ENCODE measurements at places on chromosomes 16 and 17.
A peak's percentile ranks its signal among the peaks of the same experiment; 100 is the strongest.

GRCh38 chr17:27247071-27247957 is 46.6 kb upstream of the WSB1 start:
- no peak for DNase-seq

DNA sequence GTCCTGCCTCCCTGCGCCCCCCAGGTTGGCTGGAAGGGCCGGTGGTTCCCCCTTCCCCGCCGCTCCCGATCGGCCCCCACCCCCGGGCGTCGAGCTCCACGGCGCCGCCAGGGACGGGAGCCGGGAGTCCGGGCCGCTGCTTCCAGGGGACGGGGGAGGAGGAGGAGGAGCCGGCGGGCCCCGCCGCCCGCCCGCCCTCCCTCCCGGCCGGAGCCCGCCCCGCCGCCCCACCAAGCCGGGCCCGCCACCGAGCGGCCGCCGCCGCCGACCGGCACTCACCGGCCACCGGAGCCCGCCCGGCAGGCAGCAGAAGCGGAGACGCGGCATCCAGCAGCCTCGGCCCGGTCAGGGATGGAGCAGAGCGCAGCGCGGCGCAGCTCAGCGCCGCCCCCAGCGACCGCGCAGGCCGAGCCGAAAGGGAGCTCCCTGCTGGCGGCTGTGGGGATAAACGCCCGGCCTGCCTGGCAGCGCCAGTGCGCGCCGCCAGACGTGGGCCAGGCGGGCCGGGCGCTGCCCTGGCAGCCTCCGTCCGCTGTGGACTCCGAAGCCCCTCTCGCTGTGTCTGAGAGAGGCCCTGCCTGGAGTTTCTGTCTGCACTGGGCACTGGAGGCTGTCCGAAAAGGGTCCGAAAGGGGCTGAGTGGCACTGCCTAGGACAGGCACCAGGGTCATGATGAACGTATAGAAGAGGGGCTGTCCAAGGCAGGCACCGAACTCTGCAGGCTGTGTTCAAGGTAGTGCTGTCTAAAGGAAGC is at the start of gene MYO18A:
Gene MYO18A (minus strand): TSS at position 365 of the 754 bp plus-strand sequence. CDS start 13,458 bp downstream, outside the sequence.
- peak; percentile 86 for DNase-seq

GRCh38 chr16:57828272-57829161 is 26.2 kb upstream of the KIFC3 start:
- DNase-seq = no peak

DNA sequence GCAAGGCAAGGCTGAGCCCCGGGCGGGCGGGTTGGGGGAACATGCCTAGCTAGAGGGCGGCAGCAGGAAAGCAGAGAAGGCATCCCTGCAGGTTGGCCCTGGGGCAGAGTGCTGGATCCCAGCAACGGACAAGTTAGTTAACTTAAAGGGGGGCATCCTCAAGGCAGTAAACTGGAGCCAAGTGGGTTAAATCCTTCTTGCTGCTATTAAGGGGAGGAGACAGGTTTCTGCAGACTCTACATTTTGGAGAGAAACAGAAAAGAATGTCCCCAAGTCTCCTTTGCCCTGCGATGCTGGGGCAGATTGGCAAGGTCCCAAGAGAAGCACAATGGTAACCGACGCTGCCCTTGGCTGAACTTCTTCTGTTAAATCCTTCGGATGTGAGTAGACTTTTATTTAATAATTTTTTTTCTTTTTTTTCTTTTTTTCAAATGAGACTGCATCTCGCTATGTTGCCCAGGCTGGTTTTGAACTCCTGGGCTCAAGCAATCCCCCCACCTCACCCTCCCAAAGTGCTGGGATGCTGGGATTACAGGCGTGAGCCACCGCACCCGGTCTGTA is 14.0 kb downstream of the ATP5PD start:
- DNase-seq = no peak

DNA sequence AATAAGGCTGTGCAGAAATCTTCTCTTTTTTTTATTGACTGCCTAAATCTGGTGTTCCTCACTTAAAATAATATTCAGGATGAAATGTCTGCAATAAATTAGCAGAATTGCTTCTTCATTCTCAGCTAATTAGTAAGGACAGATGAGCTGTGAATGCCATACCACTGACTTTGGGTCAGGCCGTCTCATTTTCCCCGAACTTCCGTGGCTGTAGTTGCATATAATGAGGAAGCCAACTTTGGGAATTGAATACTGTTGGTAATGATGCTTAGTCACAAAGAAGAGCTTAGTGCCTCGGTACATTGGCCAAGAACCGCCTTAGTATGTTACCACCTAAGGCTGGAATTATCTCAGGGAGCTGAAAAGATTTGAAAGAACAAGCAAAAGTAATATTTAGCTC is 47.6 kb downstream of the NUP93 start:
- DNase-seq = no peak

DNA sequence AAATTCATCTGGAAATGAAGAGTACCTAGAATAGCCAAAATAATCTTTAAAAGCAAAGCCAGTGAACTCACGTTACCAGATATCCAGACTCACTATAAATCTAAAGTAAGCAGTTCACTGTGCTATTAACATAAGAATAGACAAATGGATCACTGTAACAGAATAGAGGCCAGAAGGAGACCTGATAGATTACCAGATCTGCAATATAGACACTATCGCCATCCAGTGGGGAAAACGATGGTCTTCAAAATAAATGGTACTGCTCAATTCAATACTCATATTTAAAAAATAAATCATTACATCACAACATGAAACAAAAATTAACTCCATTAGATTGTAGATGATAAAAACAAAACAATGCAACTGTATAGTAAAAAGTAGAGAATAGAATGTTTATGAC is 158.6 kb upstream of the CDH8 start:
- no peak for DNase-seq

DNA sequence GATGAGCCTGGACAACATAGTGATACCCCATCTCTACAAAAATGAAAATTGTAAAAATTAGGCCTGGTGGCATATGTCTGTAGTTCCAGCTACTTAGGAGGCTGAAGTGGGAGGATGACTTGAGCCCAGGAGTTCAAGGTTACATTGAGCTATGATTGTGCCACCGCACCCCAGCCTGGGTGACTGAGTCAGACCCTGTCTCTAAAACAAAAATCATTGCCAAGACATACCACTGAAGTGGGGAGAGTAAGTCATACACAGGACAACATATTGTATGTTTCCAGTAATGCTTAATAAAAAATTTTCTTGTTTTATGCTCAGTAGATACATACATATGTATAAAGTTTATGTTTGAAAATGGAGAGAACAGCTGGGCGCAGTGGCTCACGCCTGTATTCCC is 39.2 kb downstream of the NDE1 start:
- no peak for DNase-seq

DNA sequence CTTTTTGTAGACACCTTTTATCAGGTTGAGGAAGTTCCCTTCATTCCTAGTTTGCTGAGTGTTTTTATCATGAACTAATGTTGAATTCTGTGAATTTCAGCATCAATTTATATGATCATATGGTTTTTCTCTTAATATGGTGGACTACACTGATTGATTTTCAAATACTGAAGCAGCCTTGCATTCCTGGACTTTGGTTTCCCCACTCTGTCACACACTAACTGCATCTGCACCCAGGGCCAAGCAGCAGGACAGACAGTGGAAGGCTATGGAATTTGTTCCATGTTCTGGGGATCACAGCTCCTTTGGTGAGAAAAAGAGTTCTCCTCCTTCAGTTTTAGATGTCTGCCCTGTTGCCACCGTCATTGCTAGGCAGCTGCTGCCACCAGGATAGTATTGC is 7.8 kb downstream of the TERF2 start:
- DNase-seq = no peak

DNA sequence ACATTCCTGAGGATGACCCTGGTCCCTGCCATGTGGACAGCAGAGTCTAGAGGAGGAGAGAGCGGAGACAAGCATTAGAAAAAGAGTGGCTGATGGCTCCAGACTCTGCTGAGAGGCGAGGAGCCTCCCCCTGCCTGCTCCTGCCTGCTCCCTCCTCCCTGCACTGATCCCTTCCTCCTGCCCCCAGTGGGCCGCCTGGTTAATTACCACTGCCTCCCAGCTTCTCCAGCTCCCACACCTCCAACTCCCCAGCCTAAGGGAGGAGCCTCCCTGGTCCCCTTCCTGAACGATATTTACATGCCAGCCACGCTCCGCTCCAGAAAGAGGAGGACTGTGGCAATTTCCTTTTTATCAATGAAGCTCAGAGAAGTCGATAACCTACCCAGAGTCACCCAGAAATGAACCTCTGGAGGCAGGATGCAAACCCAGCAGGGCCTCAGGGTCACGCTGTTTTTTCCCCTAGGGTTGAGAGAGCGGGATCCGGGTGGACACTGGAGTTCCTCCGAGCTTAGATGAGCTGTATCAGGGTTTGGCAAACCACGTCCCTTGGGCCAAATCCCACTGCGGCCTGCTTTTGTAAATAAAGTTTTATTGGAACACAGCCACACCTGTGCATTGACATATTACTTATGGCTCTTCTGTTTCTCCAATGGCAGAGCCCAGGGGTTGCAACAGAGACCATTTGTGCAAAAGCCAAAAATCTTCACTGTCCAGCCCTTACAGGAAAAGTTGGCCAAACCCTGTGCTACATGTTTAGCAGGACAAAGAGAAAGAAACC is 27.1 kb upstream of the JPH3 start:
- DNase-seq = no peak

- no peak for DNase-seq
Observed at GRCh38 chr17:73503560-73503959, 140.7 kb downstream of the SDK2 start.

DNA sequence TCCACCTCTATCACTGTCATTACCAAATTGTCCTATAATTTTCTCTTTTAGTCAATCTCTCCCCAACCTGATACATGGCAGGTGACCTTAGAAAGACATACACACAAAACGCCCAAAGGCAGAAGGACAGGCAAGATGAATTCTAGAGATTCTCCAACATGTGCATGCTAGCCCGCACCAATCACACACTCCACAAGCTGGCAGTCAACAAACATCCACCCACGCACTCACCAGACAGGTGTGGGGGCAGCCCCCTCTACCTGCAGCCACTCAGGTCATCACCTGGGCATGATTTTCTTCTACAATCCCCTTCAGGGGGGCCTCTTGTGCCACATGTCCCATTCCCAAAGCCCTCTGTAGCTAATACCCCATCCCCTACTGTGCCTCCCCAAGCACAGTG is 9.5 kb downstream of the MPP2 start:
- DNase-seq = no peak

GRCh38 chr17:39484178-39484577 is 22.9 kb downstream of the CDK12 start:
- no peak for DNase-seq

DNA sequence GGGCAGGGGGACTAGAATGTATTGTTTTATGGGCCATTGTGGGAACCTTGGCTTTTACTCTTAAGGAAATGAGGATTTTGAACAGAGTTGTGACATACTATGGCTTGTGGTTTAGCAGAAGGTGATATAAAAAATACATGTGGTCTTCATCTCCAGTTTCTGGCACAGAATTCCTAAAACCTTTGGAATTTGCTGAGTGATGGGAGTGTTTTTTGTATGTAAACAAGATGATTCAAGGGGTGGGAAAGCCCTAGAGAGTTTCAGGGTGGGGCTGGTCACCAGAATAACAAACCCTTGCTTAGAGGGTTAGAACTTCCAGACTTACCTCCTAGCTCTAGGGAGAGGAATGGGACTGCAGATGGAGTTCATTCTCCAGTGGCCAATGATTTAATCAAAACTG is 316.1 kb downstream of the PHKB start:
- DNase-seq = no peak

DNA sequence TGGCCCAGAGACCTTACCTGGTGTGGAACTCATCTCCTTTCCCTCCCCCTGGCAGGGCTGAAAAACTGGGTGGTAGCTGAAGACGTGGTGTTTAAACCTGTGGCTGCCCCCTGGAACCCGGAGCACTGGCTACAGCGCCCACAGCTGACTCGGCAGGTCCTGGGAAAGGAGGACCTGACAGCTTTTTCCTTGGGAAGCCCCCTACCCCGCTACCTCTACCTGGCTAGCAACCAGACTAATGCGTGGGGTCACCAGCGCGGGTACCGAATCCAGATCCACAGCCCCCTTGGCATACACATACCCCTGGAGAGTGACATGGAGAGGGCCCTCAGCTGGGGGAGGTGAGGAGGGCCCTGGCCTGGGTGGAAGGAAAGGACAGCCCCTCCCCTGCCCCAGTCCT is 2.0 kb upstream of the AOC3 start:
- no peak for DNase-seq

GRCh38 chr17:56896968-56897359 is 16.9 kb downstream of the TRIM25 start:
- DNase-seq = no peak

GRCh38 chr17:59941131-59941530 is 23.4 kb downstream of the RNFT1 start:
- DNase-seq = peak; percentile 20

DNA sequence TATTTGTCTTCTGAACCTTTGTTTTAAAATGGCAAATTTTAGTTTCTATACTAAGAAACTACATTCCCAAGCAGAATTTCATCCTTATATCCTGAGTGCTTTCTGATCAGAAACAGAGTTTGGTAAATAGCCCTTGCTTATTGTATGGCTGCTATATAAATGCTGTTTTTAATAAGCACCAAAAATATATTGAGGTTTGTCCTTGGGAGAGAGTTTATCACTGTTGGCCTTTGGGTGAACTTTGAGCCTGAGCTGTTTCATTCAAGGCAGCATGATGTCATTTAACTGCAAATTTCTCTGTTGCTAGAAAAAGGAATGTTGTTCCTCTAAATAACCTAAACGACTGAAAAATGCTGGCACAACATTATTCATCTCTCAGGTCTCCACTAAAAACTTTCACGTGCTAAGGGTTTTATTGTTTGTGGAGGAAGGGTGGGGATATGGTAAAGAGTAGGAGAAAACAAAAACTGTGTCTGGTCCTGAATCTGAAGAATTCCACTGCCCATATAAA is 334.3 kb upstream of the TBX2 start:
- no peak for DNase-seq

DNA sequence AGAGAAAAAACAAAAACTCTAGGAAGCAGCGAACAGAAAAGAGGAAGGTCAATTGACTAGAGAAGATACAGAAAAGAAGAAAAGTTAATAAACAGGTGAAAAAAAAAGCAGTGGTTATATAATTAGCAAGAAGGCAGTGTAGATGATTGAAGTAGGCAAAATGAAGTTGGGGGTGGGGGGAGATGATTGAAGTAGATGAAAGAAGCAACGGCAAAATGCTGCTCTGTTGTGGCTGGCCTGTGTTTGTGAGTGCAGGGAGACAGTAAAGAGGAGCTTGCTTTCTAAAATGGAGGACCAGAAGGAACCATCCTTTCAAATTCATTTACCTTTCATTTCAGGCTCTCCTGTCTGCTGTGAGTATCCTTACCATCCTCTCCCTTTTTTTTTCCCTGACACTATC is 3.6 kb downstream of the EVI2B start:
- DNase-seq = peak; percentile 51

DNA sequence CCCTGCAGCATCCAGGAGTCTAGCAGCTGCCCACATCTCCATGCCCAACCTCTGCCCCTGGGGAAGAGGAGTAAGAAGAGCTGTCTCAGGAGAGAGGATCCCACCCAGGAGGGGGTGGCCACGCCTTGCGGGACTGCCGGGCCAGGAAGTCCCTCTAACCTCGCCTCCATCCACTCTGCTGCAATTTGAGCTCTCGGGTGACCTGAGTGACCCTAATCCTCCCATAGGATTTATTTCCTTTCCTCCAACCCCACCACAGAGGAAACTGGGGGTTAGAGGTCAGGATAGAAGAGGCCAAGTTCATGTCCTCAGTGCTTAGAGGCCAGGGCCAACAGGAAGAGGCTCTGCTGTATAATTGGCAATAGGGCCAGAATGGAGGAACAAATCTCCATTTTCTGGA is 22.6 kb upstream of the NGFR start:
- no peak for DNase-seq

GRCh38 chr17:55575058-55575636 is 63.9 kb upstream of the SMIM36 start:
- DNase-seq = no peak

GRCh38 chr16:47008612-47009011 is 35.1 kb upstream of the DNAJA2 start:
- no peak for DNase-seq

- DNase-seq = no peak
Observed at GRCh38 chr16:27723711-27724481, 174.0 kb downstream of the KATNIP start.

Data from activated CD4-positive, alpha-beta memory T cell treated with anti-CD3 and anti-CD28 coated beads for 36 hours (primary cell).